ENCODE measurements at places on chromosomes 4 and X. TPM values are rescaled to one million over a fixed set of nuclear protein-coding genes. Genes with fewer than 3 reads are reported as not detected.

The CCDC158 gene
- 1.2 TPM for total RNA-seq

The FAM90A26 gene
- total RNA-seq: not detected

The LIN54 gene
- total RNA-seq: 11.3 TPM

The TEX13C gene
- total RNA-seq: not detected

The CDKL2 gene
- 2.3 TPM for total RNA-seq

Measured in smooth muscle cell of the pulmonary artery (primary cell).